Nucleus accumbens (tissue), 56 donors: ENCODE measurements at places on chromosomes 3 and 15.

- DNase-seq: no peak
These were observed 72.3 kb upstream of the ZNF280D start for GRCh38 chr15:56805466-56806147.

GRCh38 chr3:129795186-129796010 lies 98.1 kb downstream of the TMCC1 start:
- no peak for DNase-seq

- DNase-seq: no peak
These were observed at the start of gene SEMA3G for GRCh38 chr3:52444860-52445793. Gene SEMA3G, minus strand, starts transcription at chr3:52445103. Its CDS starts 76 bp downstream, at chr3:52445027.

DNA sequence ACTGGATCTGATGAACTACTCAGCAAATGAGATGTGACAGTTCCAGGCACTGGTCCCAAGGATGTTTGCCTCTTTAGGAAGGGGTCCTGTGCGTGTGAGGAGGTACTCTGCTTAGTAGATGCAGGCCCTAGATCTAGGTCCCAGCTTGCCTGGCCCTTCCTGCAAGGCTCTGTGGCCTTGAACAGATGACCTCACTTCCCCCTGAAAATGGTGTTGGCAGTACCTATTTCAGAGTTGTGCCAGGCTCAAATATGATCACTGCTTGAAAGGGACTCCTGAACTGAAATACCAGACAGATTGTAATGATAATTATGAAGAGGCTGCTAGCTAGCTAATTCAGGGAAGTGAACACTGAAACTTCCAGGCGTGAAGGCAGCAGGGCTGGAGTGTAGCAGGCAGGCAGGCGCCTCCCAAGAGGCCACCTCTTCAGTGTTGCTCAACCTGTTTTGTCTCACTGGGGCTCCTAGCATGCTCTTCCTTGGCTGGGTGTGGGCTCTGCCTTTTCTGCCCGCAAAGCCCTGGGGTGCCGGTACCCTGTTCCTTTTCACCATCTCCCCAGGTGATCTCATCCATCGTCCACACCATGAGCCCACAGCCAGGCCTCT lies 24.1 kb upstream of the CPNE9 start:
- DNase-seq: no peak

GRCh38 chr3:9957214-9957613 lies 5.0 kb upstream of the PRRT3 start:
- DNase-seq: no peak

GRCh38 chr15:92877000-92877399 lies 23.1 kb upstream of the CHD2 start:
- no peak for DNase-seq

- no peak for DNase-seq
These were observed 40.8 kb downstream of the CHST14 start for GRCh38 chr15:40511472-40512133.

DNA sequence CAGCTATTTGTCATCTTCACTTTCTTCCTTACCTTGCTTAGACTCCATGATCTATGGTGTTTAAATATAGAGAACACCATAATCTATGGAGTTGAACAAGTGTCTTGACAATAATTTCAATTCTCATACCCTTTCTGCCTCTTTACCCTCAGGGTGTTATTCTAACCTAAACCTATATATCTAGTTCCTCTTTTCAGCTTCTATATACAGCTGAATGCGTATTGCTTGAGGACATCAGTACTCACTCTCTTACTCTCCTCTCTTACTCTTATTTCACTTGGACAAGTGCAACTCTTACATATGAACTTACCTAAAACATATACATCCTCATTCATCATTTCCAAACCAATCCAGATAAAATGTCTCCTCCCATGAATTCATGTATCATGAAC lies 187.1 kb downstream of the RAP2B start:
- no peak for DNase-seq

- DNase-seq: no peak
These were observed 28.5 kb downstream of the MCTP2 start for GRCh38 chr15:94259863-94260262.

DNA sequence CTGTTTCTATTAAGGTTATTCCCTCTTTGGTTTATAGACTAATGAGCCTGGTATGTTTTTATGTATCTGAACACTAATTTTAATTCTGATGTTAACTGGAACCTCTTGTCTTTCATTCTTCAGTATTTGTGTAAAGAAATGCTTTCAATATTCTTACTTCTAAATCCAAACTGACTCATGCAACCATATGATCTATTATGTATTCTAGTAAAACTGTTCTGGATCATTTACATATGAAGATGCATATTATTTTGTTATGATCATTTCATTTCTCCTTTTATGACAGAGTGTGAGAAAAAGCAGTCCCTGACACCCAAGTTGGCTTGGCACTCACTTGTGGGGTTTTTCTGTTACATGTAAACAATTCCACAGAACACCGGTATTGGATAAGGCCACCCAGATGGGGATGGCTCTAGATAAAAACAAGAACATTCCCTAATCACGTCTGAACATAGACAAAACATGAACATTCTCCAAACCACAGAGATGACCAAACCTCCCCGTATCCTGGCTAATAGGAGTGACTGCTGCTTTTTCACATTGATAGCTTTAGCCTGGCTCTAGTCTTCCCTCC lies 72.2 kb upstream of the EPHB3 start:
- no peak for DNase-seq

DNA sequence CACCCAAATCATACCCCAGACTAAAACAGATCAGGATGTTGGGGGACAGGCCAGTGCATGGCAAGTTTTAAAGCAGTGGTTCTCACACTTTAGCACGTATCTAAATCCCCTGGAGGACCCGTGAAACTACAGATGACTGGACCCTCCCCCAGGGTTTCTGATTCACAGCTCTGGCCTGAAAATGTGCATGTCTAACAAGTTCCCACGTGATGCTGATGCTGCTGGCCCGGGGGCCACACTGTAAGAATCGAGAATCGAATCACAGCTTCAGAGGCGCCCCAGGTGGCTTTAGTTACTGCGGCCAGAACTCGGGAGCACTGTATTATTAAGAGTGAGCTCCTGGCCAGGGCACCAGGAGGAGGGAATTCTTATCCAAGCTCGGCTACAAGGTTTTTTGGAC lies 11.6 kb downstream of the ADAMTS17 start:
- DNase-seq: no peak

DNA sequence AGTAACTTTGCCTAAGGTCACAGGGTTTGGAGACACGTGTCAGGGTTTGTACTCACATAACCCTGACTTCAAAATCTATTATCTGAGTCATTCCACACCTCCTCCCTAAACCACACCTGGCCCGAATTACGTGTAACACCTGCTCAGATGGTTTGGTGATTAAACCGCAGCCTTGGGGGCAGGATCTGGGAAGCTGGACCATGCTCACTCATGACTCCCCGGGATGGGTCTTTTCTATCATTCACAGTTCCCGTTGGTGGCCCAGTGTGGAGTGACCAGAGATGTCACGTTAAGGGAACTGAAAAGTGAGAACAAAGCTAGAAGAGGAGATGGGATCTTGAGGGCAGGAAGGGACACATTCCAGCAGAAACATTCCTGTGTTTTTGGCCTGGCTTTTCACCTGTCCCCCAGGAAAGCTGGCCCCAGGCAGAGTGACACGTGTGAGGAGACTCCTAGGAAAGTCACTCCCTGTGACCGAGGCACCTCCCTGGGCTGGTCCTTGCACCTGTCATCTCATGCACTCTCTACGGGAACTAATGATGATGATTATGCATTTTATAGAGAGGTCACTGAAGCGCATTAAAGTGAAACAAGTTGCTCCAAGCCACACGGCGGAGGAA lies 75.4 kb upstream of the POMGNT2 start:
- DNase-seq: no peak

DNA sequence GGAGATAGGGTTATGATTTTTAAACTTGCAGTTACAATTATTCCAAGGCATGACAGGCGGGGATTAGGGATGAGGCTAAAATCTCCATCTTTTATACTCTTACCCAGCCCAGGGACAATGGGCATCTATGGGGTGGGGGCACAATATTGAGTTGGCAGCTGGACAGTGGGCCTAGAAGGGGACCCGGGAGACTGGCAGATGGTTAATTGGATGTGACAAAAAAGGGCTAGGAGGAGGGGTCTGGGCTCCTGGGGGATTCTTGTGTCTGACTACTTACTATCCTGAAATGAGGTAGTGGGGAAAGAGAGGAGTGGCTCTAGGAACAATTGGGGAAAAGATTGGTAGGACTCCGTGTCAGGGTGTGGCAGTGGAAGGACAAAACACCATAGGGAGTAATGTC lies 53.0 kb upstream of the ROPN1 start:
- no peak for DNase-seq

GRCh38 chr15:60283936-60284335 lies 113.8 kb downstream of the ANXA2 start:
- DNase-seq: no peak

DNA sequence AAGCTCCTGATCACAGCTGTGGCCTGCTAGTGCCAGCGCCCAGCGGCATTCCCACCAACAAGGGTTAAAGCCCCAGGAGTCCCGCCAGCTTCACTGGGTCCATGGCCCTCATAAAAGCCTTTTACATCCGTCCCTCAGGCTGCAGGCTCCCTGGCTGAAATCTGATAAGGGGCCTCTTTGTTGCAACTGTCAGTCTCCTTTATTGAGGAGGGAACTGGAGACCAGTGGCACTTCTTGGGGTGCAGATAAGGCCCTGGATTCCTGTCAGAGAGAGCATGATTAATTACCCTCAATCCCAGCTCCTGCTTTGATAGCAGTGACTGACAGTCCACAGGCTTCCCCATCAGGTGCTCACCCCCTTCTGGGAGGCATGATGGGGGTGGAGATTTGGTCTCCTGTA lies 30.9 kb upstream of the CLK3 start:
- no peak for DNase-seq

GRCh38 chr3:129224984-129225393 lies 24.4 kb upstream of the COPG1 start:
- peak; percentile 38 for DNase-seq

GRCh38 chr3:150871192-150871591 lies 34.0 kb downstream of the MINDY4B start:
- DNase-seq: no peak

- DNase-seq: no peak
These were observed 8.9 kb upstream of the ARHGEF26 start for GRCh38 chr3:154112146-154112852.

DNA sequence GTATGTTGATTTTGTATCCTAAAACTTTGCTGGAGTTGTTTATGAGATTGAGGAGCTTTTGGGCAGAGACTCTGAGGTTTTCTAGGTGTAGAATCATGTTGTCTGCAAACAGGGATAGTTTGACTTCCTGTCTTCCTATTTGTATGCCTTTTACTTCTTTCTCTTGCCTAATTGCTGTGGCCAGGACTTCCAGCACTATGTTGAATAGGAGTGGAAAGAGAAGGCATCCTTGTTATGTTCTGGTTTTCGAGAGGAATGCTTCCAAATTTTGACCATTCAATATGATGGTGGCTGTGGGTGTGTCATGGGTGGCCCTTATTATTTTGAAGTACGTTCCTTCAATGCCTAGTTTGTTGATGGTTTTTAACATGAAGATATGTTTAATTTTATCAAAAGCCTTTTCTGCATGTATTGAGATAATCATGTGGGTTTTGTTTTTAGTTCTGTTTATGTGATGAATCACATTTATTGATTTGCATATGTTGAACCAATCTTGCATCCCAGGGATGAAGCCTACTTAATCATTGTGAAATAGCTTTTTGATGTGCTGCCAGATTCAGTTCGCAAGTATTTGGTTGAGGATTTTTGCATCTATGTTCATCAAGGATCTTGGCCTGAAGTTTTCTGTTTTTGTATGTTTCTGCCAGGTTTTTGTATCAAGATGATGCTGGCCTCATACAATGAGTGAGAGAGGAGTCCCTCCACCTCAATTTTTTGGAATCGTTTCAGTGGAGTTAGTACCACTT lies 188.1 kb downstream of the MINAR1 start:
- DNase-seq: no peak

GRCh38 chr3:18649666-18650363 lies 224.7 kb upstream of the SATB1 start:
- no peak for DNase-seq

- DNase-seq: peak; percentile 40
These were observed 73.2 kb downstream of the CLSTN2 start for GRCh38 chr3:140007911-140008869.

GRCh38 chr3:180782195-180782984 lies 103.1 kb upstream of the CCDC39 start:
- no peak for DNase-seq

DNA sequence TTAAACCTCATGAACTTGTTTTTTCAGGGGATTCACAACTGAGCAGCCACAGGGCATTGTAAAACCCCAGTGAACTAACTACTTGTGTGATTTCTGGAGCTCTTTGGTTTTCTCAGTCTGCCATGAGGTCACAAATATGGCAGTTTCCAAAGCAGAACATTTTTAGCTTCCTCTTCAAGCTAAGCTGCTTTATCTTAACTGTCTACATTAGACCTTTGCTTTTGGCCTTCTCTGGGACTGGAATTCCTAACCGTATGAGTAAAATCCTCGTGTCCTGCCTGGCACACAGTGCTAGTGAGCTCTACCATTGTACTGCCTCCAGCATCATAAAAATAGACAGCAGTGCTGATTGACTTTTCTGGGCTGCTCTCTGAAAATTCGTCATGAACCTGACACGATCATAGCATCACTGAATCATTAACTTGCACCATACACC lies 22.1 kb downstream of the CDIN1 start:
- no peak for DNase-seq

DNA sequence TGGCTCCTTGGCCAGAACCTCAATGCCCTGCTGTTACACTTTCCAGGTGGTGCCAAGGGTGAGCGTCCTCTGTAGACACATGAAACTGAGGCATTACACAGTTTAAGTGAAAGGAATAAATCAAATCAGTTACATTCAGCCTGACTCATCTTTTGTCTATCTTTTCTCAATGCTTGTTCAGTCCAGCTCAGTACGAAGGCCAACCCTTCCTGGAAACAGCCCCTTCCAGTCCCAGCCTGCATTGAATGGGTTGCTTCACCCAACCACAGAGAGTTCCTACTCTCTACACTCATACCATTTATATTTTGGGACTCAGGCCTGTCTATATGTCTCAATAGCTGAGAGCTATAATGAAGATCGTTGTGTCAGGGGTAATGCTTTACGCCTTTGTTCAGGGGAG lies 363.6 kb downstream of the RORA start:
- DNase-seq: no peak

DNA sequence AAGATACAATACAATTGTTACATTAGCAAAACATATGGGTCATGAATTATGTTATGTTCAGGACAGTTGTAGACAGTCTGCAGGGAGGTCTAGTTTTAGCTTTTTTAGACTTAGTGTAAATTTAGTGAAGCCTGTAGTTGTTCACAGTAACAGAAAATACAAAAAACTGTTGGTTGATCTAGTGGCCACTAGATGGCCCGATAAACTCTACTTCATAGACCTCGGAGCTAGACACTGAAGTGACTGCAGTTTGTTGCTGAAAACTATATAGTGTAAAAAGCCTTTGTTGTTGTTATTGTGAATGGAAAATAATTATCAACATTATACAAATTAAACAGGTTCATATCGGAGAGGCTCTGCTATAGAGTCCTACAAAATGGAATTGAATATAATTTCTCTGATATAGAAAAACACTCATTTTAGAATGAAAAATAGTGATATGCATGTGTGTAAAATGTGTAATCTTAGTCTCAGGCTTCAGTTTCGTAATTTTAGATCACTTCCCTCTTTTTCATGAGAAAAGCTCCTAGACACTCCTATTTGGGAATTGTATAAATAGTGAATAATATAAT lies 18.3 kb downstream of the MAGEL2 start:
- no peak for DNase-seq

GRCh38 chr15:92166029-92166428 lies 227.7 kb upstream of the ST8SIA2 start:
- DNase-seq: no peak
